ENCODE measurements at places on chromosomes 5 and 9. TPM values are rescaled to one million over a fixed set of nuclear protein-coding genes. Genes with fewer than 3 reads are reported as not detected.

Gene INSL4
- polyA plus RNA-seq = 8.6 TPM

Gene ECM2
- polyA plus RNA-seq = 0.25 TPM

Gene PCDHB7
- polyA plus RNA-seq = 0.03 TPM

Gene EMB
- 4.6 TPM for polyA plus RNA-seq

Gene NEUROG1
- not detected for polyA plus RNA-seq

Gene SOHLH1
- polyA plus RNA-seq = not detected

Gene PDE6A
- 0.20 TPM for polyA plus RNA-seq

Gene PKN3
- polyA plus RNA-seq = 16.7 TPM

Gene MTRR
- 44.1 TPM for polyA plus RNA-seq

Gene CBY3
- not detected for polyA plus RNA-seq

Gene SLC4A9
- polyA plus RNA-seq = not detected

Gene ERGIC1
- polyA plus RNA-seq = 304 TPM

Gene CORO2A
- 0.42 TPM for polyA plus RNA-seq

Gene C9orf152
- polyA plus RNA-seq = 0.10 TPM

Gene DMGDH
- polyA plus RNA-seq = not detected

Gene ORM2
- polyA plus RNA-seq = not detected

Gene ANKRD31
- 0.15 TPM for polyA plus RNA-seq

Gene PHF24
- polyA plus RNA-seq = not detected

Gene FAM114A2
- polyA plus RNA-seq = 14.6 TPM

Gene IFNA13
- polyA plus RNA-seq = not detected

Gene NAIP
- 1.1 TPM for polyA plus RNA-seq

Gene LCN10
- polyA plus RNA-seq = not detected

Gene ROPN1L
- 1.3 TPM for polyA plus RNA-seq

Gene HSPB3
- not detected for polyA plus RNA-seq

Gene ENDOG
- polyA plus RNA-seq = 17.3 TPM

Gene HNRNPA0
- polyA plus RNA-seq = 51.2 TPM
